ENCODE measurements at places on chromosomes 16 and 17.
A peak's percentile ranks its signal among the peaks of the same experiment; 100 is the strongest.

DNA sequence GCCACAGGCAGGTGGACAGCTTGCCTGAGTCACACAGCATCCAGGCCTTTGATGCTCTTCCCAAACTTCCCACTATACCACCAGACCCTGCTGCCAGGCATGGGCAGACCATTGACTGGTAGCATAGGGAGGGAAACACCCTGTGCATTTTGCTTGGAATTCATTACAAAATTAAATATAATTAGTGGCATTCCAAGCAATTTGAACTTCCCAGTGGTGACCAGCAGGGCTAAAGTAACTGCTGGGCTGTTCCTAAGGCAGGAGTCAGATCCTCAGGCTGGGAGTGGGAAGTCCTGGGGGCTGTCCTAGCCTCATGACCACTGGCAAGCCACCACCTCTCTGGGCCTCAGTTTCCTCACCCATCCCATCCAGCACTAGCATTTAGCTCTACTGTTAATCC is 3.8 kb downstream of the PRR15L start:
- DNase-seq: no peak

DNA sequence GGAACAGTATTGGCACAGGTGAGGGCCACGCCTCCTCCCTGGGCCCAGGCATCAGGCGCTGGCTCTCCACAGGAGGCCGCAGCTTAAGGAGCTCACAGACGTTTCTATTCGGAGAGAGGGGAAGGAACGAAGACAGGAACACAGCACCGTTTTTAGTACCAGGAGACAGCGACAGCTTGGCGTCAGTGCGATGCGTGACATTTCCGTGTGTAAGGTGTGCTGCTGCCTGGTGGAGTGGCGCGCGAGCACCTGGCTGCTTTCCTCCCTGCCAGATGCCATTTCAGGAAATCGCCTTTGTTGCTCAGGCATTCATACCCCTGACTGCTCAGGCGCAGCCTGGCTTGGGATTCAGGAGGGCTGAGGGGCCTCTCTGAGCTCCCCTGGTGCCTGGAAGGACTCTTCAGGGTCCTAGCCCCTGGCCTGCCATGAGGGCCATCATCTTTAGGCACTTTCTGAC is 367.5 kb downstream of the CPPED1 start:
- DNase-seq: no peak

GRCh38 chr16:49158029-49158642 is 123.5 kb downstream of the CBLN1 start:
- peak; percentile 10 for DNase-seq

DNA sequence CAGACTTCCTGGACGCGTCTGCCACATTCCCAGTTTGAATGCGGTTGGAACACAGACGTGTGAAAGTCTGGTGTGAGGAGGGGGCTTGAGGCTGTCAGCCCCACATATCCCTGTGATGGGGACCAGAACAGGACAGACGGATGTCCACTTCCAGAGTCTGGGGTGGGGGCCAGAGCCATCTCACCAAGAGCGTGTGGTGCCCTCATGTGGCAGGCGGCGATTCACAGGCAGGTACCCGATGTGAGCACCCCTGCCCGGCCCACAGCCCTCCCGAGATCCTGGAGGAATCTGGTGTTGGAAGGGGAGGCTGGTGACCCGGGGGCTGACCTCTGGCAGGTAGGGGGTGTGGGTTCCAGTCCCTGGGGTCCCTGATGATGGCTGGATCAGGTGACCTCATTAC is 51.5 kb downstream of the ENGASE start:
- DNase-seq: no peak

- no peak for DNase-seq
Observed at GRCh38 chr17:79852748-79853147, 13.5 kb upstream of the CBX4 start.
